Activated T-cell treated with anti-CD3 and anti-CD28 coated beads, Interleukin-2, amount 50 U/mL, for 72 hours (primary cell): ENCODE measurements at places on chromosomes 2 and 18. TPM values are rescaled to one million over a fixed set of nuclear protein-coding genes. Genes with fewer than 3 reads are reported as not detected.

- peak overlapping the region; percentile 0 for H3K27ac ChIP-seq
- peaks cover 14% of the 10 kb centered on the region for H3K36me3 ChIP-seq
- no peak for DNase-seq
- H3K27me3 ChIP-seq = peaks cover 17% of the 10 kb centered on the region
These were observed 30.7 kb upstream of the IL1R1 start for GRCh38 chr2:102111823-102112222.

DNA sequence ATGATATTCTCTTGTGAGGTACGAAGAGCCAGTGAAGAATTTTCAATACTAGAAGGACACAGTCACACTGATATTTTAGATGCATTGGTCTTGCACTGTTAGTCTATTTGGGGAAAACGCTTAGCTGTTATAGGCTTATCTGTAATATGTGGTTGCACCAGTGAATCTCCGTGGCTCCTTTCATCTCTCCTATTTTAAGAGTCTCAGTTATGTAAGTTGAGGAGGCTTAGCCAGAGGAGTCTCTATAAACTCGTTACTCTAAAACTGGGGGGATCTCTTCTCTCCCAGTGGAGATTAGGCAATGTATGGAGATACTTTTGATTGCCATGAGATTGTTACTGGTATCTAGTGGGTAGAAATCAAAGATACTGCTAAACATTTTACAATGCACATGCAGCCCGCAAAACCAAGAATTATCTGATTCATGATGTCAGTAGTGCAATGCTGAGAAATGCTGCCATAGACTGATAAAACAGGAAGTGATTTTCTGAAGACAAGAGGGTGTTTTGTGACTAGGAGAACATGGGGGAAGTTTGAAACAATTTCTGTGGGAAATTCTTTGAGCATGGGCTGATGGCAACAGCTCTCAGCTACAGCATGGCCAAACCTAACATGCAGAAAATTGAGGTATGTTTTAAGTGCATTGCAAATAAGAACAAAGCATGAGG is 339.1 kb downstream of the SOX11 start:
- H3K4me3 ChIP-seq = no peak overlapping the region
- H3K27me3 ChIP-seq = no peaks in the 10 kb centered on the region
- no peaks in the 10 kb centered on the region for H3K36me3 ChIP-seq
- H3K4me1 ChIP-seq = no peaks in the 10 kb centered on the region
- DNase-seq = no peak

- no peak for DNase-seq
- H3K4me3 ChIP-seq = no peak overlapping the region
- H3K4me1 ChIP-seq = no peaks in the 10 kb centered on the region
- no peaks in the 10 kb centered on the region for H3K27me3 ChIP-seq
- H3K36me3 ChIP-seq = no peaks in the 10 kb centered on the region
- no peak overlapping the region for H3K27ac ChIP-seq
These were observed 30.6 kb downstream of the HS1BP3 start for GRCh38 chr2:20620271-20620681.

The AQP12A gene
- not detected for total RNA-seq

DNA sequence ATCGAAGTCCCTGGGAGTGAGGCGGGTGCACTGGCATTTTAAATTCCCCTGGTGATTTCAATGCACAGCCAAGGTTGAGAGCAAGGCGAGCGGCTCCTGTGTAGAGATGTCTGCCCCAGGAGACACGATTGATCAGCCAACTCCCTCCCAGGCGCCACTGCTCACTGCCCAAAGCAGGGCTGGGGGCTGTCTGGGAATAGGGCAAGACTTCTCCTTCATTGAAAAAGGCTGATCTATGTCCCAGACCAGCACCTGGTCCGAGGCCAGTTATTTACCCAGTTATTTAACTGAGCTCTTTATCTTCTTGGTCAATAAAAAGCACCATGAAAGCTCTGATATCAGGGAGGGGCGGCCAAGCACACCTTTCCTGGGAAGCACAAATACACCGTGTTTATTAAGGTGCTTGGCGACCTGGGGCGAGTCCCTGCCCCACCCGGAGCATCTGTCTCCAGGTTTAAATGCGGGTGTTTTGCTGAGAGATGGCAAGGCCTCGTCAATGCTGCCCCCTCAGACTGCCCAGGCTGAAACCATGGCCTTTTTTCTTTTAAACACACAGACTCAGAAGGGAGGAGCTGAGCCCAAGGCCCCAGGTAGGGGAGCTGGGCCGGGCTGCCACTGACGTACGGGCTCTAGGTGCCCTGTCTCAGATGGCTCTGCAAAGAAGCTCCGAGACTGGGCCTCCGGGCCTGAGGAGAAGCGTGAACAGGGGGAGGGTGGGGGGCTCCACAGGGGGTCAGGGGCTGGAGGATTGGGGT is 73.9 kb upstream of the HPCAL1 start:
- no peaks in the 10 kb centered on the region for H3K36me3 ChIP-seq
- H3K4me1 ChIP-seq = no peaks in the 10 kb centered on the region
- H3K27ac ChIP-seq = no peak overlapping the region
- H3K4me3 ChIP-seq = no peak overlapping the region
- H3K27me3 ChIP-seq = no peaks in the 10 kb centered on the region

The CELF4 gene
- total RNA-seq = not detected

The LYPD6 gene
- not detected for total RNA-seq

The HOXD13 gene
- total RNA-seq = not detected

- no peaks in the 10 kb centered on the region for H3K4me1 ChIP-seq
- no peaks in the 10 kb centered on the region for H3K27me3 ChIP-seq
- DNase-seq = no peak
- H3K36me3 ChIP-seq = no peaks in the 10 kb centered on the region
These were observed 748.6 kb upstream of the PIK3C3 start for GRCh38 chr18:41206341-41206830.

The SULT1C4 gene
- not detected for total RNA-seq

The SLC38A11 gene
- total RNA-seq = not detected

The CXCR1 gene
- not detected for total RNA-seq

GRCh38 chr2:64905338-64906024 is 83.7 kb upstream of the SLC1A4 start:
- peaks cover 27% of the 10 kb centered on the region for H3K4me1 ChIP-seq
- no peak for DNase-seq
- H3K27ac ChIP-seq = no peak overlapping the region
- peaks cover 13% of the 10 kb centered on the region for H3K27me3 ChIP-seq

The DSG1 gene
- not detected for total RNA-seq

- no peak overlapping the region for H3K4me3 ChIP-seq
- no peaks in the 10 kb centered on the region for H3K27me3 ChIP-seq
- no peak overlapping the region for H3K27ac ChIP-seq
These were observed 36.9 kb downstream of the RIT2 start for GRCh38 chr18:43078478-43079092.

The CDC42EP3 gene
- total RNA-seq = 27.0 TPM

The CAPN14 gene
- total RNA-seq = 0.60 TPM

The SATB2 gene
- 0.65 TPM for total RNA-seq

DNA sequence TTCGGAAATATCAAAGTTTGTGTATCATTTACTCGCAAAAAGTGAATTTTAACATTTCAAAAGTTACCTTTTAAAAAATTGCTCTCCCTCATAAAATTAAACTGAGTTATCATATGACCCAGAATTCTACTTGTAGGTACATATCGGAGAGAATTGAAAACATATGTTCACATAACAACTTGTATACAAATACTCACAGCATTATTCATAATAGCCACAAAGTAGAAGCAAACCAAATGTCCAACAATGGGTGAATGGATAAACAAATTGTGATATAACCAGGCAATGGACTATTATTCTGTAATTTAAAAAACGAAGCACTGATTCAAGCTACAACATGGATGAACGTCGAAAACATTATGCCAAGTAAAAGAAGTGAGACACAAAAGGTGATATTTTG is 412.0 kb upstream of the TCF4 start:
- no peaks in the 10 kb centered on the region for H3K27me3 ChIP-seq
- no peaks in the 10 kb centered on the region for H3K36me3 ChIP-seq
- H3K27ac ChIP-seq = no peak overlapping the region
- H3K4me3 ChIP-seq = no peak overlapping the region
- DNase-seq = no peak

- H3K27me3 ChIP-seq = no peaks in the 10 kb centered on the region
- DNase-seq = no peak
- H3K27ac ChIP-seq = no peak overlapping the region
- H3K4me1 ChIP-seq = peaks cover 53% of the 10 kb centered on the region
These were observed 752.6 kb upstream of the ID2 start for GRCh38 chr2:7929281-7929680.

DNA sequence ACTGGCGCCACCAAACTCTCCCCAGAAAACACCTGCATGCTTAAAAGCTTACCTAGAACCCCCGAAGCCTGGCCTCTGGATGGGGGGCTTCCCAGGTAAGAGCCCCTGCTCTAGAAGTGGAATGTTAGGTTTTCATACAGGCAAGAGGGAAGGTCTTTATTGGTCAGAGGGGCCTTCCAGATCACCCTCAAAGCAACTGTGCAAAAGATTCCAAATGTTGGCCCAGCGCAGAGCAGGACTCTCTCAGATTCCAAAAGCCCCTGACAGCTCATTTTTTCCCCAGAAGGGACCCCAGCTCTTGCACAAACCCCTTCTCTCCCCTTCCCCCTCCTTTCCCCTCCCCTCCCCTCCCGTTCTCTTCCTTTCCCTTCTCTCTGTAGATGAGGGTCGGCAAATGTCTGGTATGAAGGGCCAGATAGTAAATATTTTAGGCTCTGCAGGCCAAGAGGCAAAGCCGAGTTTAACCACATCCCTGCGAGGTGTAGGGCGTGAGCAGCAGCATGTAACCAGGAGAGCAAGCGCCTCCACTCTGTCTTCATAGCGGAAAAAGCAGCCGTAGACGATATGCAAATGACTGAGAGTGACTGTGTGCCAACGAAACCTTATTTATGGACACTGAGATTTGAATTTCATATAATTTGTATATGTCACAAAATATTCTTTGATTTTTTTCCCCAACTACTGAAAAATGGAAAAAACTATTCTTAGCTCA is 116.9 kb downstream of the SMAD7 start:
- no peaks in the 10 kb centered on the region for H3K27me3 ChIP-seq
- DNase-seq = peak; percentile 60
- H3K4me1 ChIP-seq = peaks cover 66% of the 10 kb centered on the region
- peak overlapping the region; percentile 92 for H3K27ac ChIP-seq

DNA sequence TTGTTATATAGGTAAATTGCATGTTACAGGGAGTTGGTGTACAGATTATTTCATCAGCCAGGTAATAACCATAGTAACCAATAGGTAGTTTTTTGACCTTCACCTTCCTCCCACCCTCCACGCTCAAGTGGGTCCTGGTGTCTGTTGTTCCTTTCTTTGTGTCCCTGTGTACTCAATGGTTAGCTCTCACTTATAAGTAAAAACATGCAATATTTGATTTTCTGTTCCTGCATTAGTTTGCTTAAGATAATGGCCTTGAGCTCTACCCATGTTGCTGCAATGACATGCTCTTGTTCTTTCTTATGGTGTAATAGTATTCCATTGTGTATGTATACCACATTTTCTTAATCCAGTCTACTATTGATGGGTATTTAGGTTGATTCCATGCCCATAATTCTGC is 233.7 kb upstream of the EPC2 start:
- peaks cover 7% of the 10 kb centered on the region for H3K36me3 ChIP-seq
- no peak overlapping the region for H3K27ac ChIP-seq
- no peaks in the 10 kb centered on the region for H3K4me1 ChIP-seq
- no peak overlapping the region for H3K4me3 ChIP-seq

GRCh38 chr2:10042301-10043161 is 819 bp upstream of the KLF11 start:
- no peaks in the 10 kb centered on the region for H3K36me3 ChIP-seq
- DNase-seq = peak; percentile 19
- H3K27ac ChIP-seq = peak overlapping the region; percentile 83

The PROKR1 gene
- not detected for total RNA-seq

DNA sequence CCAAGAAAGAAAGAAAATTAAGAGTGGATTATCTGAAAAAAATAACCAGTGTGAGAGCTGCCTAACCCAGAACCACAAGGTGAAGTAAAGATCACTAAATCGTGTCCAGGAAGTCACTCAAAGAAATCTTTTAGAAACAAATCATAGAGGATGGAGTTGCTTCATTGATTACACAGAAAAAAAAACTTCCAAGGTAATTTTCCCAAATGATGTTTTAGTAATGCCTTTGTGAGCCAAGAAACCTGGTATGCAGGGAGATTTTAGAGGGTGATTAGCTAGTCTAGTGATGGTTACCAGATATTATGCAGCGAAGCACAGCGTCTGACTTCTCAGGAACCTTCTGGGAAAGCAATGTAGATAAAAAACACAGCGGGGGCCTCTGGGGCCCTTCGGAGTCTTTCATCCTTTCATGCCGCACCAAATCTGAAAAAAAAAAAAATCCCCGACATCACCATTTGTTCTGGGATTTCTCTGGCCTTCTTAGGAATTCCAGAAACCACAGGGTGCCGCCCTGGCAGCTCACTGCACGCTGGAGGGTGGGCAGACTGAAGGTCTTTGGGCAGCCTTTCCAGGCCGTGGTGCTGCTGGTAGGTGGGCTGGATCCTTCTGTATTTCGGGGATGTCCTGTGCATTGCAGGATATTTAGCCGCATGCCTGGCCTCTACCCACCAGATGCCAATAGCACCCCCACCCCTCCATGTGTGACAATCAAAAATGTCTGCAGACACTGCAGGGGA is 17.3 kb downstream of the ALPK2 start:
- H3K27me3 ChIP-seq = peaks cover 21% of the 10 kb centered on the region
- H3K4me1 ChIP-seq = peaks cover 79% of the 10 kb centered on the region
- H3K4me3 ChIP-seq = no peak overlapping the region
- H3K36me3 ChIP-seq = peaks cover 2% of the 10 kb centered on the region
- no peak for DNase-seq

GRCh38 chr18:6927153-6927552 is 190.4 kb downstream of the LAMA1 start:
- DNase-seq = no peak
- H3K36me3 ChIP-seq = no peaks in the 10 kb centered on the region
- H3K27ac ChIP-seq = no peak overlapping the region
- no peaks in the 10 kb centered on the region for H3K27me3 ChIP-seq
- H3K4me1 ChIP-seq = no peaks in the 10 kb centered on the region

The IL1RN gene
- 44.3 TPM for total RNA-seq

The RSAD2 gene
- 5.4 TPM for total RNA-seq

The GAL3ST2 gene
- 0.53 TPM for total RNA-seq

The CCDC141 gene
- total RNA-seq = 9.4 TPM

- H3K36me3 ChIP-seq = no peaks in the 10 kb centered on the region
- peaks cover 48% of the 10 kb centered on the region for H3K4me1 ChIP-seq
- peak overlapping the region; percentile 85 for H3K27ac ChIP-seq
- peaks cover 23% of the 10 kb centered on the region for H3K27me3 ChIP-seq
- DNase-seq = no peak
- H3K4me3 ChIP-seq = peak overlapping the region; percentile 66
These were observed 236.2 kb downstream of the IKZF2 start for GRCh38 chr2:212915121-212915782.

DNA sequence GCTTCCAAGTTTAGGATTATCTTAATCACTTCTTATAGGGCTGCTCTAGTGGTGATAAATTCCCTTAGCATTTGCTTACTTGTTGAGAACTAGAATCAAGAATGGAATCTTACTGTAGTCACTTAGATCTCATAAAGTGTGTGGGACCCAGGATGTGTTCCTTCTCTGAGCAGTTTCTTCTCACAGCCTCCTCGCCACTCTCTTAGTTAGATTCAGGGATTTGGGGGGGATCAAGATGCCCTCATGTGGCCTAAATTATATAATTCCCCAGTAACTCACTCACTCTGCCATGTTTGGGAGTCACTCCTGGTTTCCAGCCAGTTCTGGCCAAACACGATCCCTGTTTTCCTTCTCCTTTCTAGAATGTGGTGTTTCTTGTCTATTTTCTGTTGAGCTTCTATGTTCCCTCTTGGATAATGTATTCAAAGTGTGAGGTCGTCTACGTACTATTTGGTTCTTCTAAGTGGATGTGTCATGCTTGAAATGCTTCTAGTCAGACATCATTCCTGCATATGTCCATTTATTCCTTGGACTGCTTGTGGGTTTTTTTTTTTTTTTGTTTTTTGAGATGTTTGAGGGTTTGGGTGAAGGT is 414.9 kb upstream of the SYT4 start:
- no peak overlapping the region for H3K4me3 ChIP-seq
- no peaks in the 10 kb centered on the region for H3K27me3 ChIP-seq
- H3K36me3 ChIP-seq = no peaks in the 10 kb centered on the region
- no peak for DNase-seq
- H3K27ac ChIP-seq = no peak overlapping the region
- no peaks in the 10 kb centered on the region for H3K4me1 ChIP-seq

The ANKRD29 gene
- not detected for total RNA-seq

The RNF181 gene
- total RNA-seq = 129 TPM
